Jurkat, Clone E6-1 (cell line): ENCODE measurements at places on chromosomes 16 and 17.

- no peak for DNase-seq
Measured at GRCh38 chr17:66614469-66614868, 220.4 kb upstream of the CACNG5 start.

GRCh38 chr16:81067166-81067565, 9.9 kb downstream of the C16orf46 start:
- no peak for DNase-seq

- no peak for DNase-seq
Measured at GRCh38 chr16:2246301-2246885, 5.0 kb downstream of the ECI1 start.

- no peak for DNase-seq
Measured at GRCh38 chr16:86362155-86362849, 148.0 kb upstream of the FOXF1 start.

DNA sequence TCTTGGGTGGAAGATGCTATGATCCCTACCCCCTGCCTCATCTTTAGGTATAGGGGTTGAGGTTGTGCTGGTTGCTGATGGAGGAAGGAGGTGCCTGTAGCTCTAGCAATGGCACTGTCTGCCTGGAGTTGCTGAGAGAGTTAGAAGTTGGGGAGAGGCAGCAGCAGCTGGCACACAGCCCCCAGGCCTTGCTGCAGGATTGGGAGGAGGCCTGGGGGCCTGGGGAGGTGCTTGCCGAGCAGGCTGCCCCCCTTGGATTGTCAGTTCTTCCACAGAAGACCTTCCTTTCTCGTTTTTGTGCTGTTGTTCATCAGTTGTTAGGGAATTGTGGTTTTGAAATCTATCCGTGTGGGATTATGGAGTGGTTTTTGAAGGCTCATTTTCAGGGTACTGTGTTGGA, 52.9 kb downstream of the SEC14L1 start:
- DNase-seq, result no peak

GRCh38 chr17:40112718-40113109, 9.1 kb upstream of the MSL1 start:
- DNase-seq, result no peak

GRCh38 chr17:2419486-2419885, 18.6 kb upstream of the MNT start:
- no peak for DNase-seq

GRCh38 chr17:22310717-22311686, 618.7 kb downstream of the KCNJ18 start:
- peak; percentile 17 for DNase-seq

- no peak for DNase-seq
Measured at GRCh38 chr16:86431540-86431939, 78.8 kb upstream of the FOXF1 start.

DNA sequence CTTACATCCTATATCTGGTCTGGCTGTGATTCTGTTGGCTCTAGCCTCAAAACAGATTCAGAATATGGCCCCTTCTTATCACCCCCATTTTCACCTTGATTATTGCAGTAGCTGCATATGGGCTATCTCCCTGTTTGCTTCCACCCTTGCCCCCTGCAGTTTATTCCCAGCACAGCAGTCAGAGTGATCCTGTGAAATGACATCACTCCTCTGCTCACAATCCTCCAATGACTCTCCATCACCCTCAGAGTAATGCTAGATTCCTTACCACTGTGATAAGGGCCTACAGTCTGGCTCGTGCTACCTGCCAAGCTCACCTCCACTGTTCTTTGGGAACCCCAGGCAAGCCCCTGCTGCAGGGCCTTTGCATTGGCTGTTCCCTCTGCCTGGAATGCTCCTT, 92.5 kb downstream of the ASIC2 start:
- DNase-seq, result peak; percentile 2

GRCh38 chr17:6231465-6231864, 161.3 kb downstream of the WSCD1 start:
- no peak for DNase-seq

GRCh38 chr16:29645694-29646187, 17.3 kb upstream of the SPN start:
- peak; percentile 56 for DNase-seq

- DNase-seq, result peak; percentile 65
Measured at GRCh38 chr17:37489197-37490001, at the start of gene DUSP14. Gene DUSP14 (plus strand): TSS chr17:37489891. CDS start chr17:37512273, 22,382 bp downstream.

GRCh38 chr17:49343273-49343672, 18.8 kb downstream of the ZNF652 start:
- DNase-seq, result peak; percentile 66

DNA sequence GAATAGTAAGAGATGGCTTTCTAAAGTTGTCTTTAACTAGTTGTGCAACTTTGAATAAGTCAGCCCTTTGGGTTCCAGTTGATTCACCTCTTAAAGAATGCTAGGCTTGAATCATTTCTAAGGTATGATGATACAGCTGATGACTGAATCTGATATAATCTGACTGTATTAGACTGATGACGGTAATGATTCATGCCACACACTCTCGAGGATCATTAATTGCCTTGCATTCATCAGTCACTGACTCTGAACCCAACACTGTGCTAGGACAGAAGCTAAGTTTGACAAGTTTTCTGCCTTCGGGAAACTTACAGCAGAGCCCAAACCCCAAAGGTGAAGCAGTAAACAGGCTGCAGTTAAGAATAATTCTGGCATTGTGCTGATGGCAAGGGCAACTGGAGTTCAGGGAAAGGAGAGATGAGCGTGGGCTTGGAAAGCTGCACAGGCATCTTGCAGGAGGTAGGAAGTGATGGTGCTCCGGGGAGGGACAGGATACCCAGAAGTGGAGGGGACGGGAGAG, 25.8 kb downstream of the ASIC2 start:
- DNase-seq, result no peak

DNA sequence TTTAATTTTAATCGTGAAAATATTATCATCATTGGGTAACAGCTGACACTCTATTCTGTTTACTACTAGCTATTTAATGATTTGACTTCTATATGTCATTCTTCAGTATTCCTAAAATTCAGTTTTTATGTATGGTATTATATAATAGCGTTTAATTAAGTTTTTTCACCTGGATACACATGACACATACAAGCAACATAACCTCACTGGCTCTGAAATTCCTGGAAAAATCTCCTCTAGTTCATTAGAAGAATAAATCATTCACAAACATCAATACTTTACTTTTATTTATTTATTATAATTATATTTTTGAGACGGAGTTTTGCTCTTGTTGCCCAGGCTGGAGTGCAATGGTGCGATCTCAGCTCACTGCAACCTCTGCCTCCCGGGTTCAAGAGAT, 44.0 kb downstream of the AKAP10 start:
- DNase-seq, result no peak

DNA sequence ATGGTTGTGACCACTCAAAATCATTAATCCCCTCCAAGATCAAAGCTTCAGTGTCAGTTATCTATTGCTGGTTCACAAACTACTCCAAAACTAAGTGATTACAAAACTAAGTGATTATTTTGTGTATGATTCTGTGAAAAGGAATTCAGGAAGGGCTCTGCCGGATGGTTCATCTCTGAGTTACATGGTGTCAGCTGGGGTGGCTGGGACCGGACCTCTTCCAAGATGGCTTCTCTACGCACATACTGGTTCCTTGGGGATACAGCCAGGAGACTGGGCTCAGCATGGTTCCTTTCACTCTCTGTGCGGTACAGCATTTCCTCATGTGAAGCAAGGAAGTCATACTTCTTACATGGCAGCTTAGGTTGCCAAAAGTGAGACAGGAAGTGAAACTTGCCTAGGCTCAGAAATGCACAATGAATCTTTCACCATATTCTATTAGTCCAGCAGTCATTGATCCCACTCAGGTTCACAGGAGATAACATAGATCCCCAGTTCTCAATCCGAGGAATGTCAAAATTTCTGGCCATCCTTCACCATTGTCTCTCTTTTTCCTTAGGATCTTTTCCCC, 97.9 kb upstream of the IRX6 start:
- DNase-seq, result no peak

DNA sequence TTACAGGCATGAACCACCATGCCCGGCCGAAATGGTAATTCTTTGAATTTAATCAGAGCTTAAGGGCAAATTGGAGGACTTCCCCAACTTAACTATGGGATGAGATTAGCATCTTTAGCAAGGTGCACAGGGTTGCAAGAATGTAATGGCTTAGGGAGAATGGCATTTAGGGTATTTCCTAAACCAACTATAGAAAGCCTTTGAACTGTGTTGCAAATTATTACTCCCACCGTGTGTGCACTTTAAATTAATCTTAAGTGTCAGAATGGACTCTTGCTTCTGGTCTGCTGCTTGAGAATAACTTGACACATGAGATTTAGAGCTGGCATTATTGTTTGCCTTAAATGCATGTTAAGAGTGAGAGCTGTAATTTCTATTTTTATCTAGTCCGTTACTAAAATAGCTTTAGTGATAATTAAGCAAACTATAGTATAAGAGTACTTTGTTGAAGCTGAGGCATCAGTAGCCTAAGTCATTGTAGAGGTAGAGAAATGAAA, 59.8 kb downstream of the TUBD1 start:
- DNase-seq, result no peak

DNA sequence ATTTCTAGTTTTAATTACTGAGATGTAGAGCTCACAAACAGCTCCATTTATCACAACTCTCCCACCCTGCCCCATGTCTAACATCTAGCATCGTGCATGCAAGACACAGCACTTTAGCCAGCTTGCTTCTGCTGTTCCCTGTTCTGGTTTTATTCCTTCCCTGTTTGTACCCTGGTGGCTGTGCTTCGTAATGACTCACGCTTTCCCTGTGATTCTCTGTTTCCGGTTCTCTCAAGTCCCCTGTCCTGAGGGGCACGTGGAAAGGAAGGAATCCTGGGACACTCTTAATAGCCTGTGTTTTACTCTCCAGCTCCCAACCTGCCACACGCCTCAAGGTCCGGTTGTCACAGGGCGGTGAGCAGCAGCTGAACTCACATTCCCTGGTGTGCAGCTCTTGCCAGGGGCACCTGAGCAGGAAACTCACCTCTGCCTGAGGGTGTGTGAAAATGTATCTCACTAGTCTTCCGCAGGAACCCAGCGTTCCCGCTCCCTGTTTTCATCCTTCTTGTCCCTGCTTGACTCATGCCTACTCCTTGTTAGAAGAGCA, 10.6 kb downstream of the SHISA6 start:
- no peak for DNase-seq

DNA sequence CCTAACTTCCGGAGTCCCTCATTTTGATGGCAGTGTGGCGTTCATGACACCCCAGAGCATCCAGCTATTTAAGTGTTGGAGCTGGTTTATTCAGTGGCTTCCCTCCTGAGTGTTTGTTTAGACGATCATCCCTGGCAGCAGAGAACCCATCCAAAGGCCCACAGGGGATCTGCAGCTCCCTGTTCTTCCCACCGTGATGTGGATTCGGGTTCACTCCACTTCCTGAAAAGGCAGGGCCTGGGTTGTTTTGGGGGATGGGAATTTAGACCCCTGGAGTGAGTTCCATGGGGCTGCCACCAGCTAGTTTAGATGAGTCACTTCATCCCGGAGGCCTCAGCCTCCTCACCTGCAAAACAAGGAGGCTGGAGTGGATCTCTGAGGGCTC, 2.3 kb downstream of the KSR1 start:
- no peak for DNase-seq

- DNase-seq, result no peak
Measured at GRCh38 chr17:76524598-76525512, 12.7 kb downstream of the CYGB start.

DNA sequence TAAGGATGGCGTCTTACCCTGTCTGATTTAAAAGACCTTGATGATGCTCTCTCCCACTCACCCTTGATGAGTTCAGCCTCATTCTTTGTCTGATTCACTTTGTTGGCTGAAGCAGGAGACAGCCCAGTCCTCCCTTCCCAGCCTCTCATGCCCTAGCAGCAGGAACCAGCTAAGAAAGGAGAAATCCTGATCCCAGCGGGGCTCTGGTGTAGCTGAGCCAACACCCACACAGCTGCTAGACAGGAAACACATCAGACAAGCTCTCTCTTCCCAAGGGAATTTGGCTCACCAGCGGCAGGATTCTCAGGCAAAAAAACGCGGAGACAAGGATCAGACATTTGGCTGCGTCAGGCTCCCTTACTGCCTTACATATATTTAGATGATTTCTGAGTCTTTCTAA, 211.5 kb downstream of the CDH11 start:
- no peak for DNase-seq

- no peak for DNase-seq
Measured at GRCh38 chr16:75007443-75007842, 8.6 kb downstream of the ZNRF1 start.

DNA sequence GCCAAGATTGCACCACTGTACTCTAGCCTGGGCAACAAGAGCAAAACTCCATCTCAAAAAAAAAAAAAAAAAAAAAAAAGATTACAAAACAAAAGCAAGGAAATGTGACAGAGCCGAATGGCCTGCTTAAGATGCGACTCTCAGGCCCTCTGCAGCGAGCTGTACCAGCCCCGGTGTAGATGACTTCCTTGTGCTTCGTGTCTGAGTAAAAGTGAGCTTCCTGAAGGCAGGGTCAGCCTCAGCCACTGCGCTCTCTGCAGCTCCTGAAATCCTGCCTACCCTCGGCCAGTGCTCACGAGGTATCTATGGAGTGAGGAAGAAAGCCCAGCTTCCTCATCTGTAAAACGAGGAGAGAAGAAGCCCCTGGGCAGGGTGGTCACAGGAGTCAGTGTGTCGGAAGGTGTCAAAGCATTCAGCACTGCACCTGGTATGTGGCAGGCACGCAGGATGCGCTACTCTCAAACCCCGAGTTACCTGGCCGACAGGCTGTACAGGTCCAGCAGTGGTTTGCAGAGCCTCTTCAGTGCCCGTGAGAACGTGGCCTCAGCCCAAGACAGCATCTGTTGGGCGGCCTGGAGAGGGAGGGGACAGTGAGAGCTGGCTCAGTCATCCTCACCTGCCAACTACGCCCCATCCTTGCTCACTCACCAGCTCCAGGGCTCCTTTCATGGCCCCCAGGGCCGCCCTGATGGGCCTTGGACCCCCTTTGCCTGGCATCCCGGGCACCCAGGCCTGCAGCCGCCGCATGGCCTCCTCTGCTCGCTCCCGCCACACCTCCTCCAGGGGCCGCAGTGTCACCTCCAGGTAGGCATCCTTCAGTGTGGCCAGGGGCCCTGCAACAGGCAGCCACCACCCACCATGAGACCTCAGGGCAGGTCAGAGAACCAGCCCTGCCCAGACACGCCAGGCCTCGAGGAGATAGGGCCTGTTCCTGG, 44.6 kb downstream of the RMI2 start:
- DNase-seq, result no peak

- no peak for DNase-seq
Measured at GRCh38 chr16:75252049-75252864, 833 bp upstream of the BCAR1 start.

DNA sequence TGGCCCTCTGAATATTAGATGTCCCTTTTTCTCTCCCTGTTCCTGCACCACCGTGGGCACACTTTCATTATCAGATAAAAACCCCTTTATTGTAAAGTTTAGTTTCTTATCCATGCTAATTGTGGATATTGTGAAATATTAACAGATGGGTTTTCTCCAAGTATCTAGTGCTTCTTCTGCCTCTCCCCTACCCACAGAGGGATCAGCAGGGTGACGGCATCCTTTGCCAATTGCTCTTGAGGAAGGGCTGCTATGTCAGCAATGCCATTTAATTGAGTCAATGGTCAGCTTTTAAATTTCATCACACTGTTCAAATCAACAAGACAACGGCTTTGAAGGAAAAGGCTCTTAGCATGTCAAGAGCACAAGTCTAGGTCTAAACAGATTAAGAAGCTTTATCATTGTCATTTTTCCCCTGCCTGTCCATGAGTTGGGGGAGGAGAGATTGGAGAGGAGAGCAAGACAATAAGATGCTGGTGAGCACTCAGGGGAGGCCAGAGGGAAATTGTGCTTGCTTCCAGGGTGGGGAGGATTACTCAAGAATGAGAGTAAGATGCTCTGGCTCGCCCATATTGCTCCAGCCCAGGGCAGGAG, 443.0 kb upstream of the CCL2 start:
- DNase-seq, result no peak

- no peak for DNase-seq
Measured at GRCh38 chr17:61474235-61474927, 22.2 kb downstream of the TBX4 start.

GRCh38 chr17:59764292-59764741, 56.9 kb downstream of the VMP1 start:
- no peak for DNase-seq
